ENCODE measurements at places on chromosomes 5 and 9.

DNA sequence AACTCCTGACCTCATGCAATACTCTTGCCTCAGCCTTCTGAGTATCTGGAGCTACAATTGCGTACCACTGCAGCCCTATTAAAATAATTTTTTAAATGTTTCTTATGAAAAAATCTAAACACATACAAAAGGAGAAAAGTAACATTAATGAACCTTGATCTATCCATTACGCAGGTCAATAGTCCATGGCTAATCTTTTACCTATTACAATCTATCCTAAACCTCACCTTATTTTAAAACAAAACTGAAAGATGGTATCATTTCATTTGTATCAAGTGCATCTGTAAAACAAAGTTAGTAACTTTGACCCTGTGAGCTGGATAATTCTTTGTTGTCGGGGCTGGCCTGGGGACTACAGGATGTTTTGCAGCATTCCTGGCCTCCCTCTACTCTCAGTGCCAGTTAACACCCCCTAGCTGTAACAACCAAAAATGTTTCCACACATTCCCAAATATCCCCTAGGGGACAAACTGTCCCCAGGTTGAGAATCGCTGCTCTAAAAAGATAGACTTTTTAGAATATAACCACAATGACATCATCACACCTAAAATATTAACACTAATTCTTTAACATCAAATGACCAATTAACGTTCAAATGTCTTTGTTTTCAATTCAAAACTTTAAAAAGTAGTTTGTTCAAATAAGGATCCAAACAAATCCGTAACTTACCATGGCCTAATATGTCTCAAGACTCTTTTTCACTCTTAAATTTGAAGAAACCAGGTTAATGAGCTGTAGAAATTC lies 54.8 kb downstream of the RNF38 start:
- no peak for DNase-seq

DNA sequence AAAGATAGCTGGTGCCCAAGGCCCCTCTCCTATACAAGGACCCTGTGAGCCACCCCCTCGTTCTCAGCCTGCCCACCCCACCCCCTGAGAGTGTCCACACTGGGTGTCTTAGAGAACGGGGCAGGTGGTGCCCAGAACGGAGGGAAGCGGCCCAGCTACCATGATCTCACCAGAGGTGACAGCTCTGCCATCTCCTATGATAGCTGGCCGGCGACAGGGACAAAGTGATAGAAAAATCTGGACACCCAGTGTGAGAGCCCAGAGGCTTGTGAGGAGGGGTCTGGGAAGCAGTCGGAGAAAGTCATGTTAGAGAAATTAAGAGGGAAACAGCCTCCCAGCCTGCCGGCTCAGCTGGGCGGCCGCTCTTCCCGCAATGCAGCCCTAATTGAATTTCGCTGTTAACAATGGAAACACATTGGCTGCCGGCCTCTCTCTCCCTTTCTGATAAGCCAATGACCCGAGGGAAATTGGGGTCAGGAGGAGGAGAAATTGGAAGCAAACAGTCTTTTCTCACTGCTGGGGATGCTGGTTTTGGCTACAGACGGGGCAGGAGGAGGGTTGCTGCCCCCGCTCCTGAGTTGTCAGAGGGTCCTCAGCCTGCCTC lies 32.3 kb downstream of the HK3 start:
- DNase-seq: no peak

DNA sequence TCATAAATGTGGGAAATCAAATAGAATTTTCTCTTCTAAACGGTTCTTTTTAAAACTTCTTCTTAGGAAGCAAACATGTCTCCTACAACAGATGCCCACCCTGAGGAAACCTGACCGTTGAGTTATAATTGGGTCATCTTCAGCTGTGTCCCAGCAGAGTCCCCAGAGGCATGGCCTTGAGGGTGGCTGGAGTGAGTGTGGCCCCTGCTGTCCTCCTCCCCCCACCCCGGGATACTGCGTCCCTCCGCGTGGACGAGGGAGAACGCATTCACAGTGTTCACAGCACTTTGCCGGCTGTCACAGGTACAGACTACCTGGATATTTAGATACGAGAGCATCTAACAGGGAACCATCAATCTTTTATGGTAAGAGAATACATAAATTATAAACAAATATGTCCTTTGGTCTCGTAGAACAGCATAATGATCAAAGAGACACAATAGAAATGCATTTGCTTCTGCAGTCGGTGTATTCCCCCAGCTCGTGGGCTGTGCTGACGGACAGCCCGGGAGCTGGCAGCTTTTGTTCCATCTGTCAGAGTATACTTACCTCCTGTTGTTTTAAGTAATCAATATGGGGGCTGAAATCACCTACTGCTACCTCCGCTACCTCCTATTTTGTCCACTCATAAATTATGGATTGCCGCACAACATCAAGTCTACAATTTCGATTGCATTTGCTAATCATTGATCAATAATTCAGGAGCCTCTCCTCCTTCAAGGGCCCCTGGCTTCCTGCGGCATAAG lies 214.7 kb downstream of the IRX2 start:
- DNase-seq: no peak

DNA sequence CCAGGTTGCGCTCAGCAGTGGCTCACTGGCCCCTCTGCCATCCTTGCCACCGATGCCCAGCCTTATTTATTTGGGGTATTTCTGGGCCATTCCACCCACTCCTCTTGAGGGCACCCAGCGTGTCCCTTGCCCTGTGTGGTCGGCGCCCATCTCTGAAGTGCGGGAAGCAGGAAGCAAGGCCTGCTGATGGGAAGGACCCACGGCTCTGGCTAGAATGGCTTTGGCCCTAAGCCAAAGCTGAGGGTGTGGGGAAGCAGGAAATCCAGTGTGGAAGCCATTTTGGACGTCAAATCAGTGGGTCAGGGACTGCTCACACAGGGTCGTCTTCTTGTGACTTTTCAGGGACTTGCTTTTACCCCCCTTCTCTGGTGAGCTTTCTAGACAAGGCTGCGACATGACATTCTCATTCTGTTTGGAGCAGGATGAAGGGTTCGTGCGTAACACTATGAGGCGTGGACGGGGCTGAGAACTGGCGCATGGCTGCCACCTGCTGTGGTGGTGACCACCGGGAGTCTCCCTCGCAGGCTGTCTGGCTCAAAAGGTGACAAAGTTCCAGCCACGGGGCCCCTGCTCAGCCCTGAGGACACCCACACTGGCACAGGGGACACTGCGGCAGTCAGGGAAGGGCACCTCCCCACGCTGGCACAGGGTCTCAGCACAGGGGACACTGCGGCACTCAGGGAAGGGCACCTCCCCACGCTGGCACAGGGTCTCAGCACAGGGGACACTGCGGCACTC lies 50.7 kb upstream of the NKD2 start:
- DNase-seq: peak; percentile 67

GRCh38 chr9:128322404-128323211 lies at the start of the genes COQ4 and TRUB2:
Gene COQ4, plus strand, starts transcription at chr9:128322839. Its CDS starts 20 bp downstream, at chr9:128322859.
Gene TRUB2, minus strand, starts transcription at chr9:128322447. Its CDS starts 39 bp downstream, at chr9:128322408.
- peak; percentile 89 for DNase-seq

GRCh38 chr9:22084336-22085035 lies 75.4 kb upstream of the CDKN2B start:
- DNase-seq: no peak

DNA sequence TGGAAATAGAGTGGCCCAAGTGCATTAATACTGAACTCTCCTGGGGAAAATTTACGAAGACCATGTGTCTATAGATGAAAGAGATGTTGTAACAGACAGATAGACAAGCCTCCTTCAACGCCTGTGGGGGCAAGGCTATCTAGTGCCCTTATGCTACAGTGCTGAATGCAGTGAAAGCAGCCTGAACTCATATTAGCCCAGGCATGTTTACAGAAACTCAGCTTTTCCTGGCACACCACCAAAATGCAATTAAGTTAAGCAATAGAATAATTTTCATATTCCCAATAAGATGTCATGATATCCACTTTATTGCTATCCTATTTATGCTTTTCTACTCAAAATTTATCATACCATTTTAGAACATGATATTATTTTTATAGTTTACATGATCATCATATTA lies 277.0 kb downstream of the DIRAS2 start:
- DNase-seq: peak; percentile 17

GRCh38 chr5:61582205-61582820 lies 250.3 kb downstream of the ZSWIM6 start:
- DNase-seq: no peak

DNA sequence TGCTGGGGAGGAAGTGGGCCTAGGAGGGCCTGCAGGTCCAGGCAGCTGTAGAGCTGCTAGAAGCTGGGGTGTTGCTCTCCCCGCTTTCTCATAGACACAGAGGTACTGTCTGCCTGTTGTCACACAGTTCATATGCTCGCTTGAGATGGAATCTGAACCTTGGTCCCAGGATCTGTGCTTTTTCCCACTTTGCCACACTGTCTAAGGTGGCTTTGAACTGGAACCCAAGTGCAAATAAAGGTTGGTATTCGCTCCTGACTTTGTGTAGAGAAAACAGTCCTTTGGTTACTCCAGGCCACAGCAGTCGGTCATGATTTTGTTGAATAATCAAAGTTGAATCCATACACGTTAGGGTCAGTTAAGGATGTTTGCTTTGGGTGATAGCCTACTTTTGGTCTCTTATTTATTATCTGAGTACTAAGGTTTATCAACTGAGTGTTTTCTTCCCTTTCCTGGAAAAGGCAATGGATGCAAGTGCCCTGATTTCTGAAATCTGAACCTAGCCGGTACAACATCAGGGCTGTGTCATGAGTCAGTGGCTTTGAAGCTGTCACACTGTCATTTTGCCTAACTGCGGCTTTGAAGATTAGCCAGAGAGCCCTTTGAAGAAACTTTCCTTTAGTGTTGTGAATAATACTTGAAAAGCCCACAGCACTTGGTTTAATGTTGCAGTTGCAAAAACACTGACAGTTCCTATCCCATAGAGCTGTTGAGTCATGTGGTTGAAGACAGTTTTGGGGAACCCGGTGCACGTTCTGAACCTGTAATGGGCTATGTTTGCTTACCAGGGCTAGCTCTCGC lies 41.3 kb downstream of the HABP4 start:
- DNase-seq: no peak

DNA sequence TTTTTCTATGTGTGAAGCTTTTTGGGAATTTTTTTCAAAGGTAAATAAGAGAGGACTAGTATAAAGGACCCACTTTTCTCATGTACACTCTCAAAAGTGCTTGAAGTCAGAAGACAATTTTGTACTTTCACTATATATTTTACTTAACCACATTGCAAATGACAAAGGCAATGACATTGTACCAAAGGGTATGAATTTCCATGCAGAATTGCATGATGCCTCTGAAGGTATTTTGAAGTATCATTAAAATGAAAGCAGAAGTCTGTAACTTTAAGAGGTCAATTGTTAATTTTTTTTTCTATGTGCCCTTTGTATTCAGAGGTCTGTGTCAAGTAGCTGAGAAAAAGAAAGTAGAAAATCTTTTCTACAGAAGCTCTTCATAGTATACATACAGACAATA lies 84.7 kb downstream of the ST8SIA4 start:
- DNase-seq: no peak

- no peak for DNase-seq
Measured at GRCh38 chr9:134379831-134380365, 53.6 kb downstream of the RXRA start.

GRCh38 chr5:167725741-167726140 lies 565.7 kb upstream of the WWC1 start:
- DNase-seq: no peak

DNA sequence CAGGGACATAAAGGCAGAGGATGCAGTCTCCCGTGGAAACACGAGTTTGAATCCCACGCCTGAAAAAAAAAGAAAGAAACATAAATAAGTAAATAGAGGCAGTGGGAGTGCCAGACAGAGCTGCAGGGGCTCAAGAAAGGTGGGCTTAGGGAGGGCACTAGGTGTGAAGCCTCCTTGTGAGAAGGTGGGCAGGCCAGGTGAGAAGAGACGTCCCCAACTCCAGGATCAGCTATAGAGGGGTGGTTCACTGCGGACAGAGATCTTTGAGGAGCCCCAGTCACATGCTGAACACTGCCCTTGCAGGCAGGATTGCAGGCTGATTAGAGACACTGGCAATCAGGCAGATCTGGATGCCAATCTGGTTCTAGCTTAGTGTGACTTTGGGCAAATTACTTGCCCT lies 172.1 kb downstream of the RGS3 start:
- DNase-seq: no peak

DNA sequence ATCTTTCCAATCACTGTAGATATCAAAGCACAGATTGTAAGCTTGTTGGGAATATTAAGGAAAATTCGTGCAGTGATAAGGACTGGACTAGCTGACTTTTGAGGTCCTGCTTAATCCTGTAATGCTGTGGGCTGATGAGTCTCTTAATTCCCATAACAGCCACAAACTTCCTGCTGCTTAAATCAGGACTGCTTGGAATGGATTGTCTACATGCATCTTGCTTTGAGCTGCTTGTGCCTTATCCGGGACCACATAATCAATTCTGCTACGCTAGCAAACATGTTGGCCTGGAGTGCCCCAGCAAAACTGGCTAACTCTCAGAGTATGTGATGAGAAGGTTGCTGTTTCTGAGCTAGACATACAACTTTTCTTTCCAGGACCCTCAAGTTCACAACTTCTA lies 79.6 kb downstream of the SNCAIP start:
- no peak for DNase-seq

- no peak for DNase-seq
Measured at GRCh38 chr9:34310215-34310614, 18.9 kb downstream of the KIF24 start.

DNA sequence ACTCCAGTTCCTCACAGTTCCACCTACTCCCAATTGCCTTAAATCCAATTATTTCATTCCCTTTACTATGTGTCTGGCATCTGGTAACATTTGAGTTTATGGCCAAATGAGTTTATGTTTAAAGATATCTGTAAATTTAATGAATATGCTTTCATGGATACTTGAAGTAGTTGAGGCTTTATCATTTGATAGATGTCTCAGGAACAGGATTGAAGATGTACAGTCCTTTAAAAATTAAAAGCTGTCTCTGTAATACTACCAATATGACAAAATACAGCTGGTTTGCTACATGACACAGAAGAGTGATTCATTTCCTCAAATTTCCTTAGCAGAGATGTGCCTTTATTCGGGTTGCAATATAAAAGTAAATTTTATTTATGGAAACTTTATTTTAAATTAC lies 2326.0 kb upstream of the ACO1 start:
- DNase-seq: no peak

DNA sequence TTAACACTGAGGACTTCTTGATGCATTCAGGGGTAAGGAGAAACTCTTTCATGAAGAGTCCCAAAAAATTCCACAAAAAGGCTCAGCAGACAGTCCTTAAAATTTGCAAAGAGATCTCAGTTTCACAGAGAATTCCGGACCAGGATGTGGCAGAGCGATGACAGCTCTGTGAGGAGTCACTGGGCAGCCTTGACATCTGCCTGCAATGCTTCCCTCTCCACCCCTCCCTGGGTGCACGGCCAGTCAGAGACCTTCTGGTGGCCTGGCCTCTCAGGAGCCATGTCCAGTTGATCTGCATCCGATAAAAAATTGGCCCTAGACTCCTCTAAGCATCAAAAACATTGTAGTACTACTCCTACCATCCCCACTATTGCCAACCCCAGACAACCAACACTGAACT lies 76.8 kb downstream of the MACROH2A1 start:
- DNase-seq: no peak
